Stimulated activated naive B cell treated with anti-CD40 and anti-IgM and Interleukin-4, amounts not matched to agents 10 μg/mL and 1 μg/mL and 100 μg/mL, for 72 hours (primary cell): ENCODE measurements at places on chromosomes 1 and 21.

GRCh38 chr1:4150262-4150661 lies 250.2 kb upstream of the C1orf174 start:
- H3K4me3 ChIP-seq: no peak overlapping the region
- no peaks in the 10 kb centered on the region for H3K36me3 ChIP-seq
- peaks cover 5% of the 10 kb centered on the region for H3K27me3 ChIP-seq
- no peak overlapping the region for H3K27ac ChIP-seq
- no peak for DNase-seq

- peaks cover 14% of the 10 kb centered on the region for H3K4me1 ChIP-seq
- DNase-seq: no peak
- H3K27me3 ChIP-seq: no peaks in the 10 kb centered on the region
- H3K36me3 ChIP-seq: peaks cover 49% of the 10 kb centered on the region
- H3K4me3 ChIP-seq: no peak overlapping the region
Observed at GRCh38 chr21:14088391-14088790, 122.4 kb downstream of the LIPI start.

DNA sequence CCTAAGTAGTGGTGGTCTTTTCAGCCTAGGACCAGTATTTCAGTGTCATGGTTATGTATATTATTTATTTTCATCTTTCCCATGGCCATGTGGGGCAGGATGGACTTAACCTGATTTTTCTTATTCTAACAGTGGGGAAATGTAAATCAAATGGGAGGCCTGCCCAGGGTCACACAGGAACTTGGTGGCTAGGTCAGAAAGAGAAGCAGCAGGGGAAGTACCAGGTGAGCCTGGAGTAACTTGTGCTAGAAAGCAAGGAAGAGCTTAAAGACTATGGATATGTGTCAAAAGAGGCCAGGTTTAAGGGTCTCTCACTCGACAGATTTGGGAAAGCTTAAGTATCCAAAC lies 936 bp downstream of the ZFP69B start:
- peaks cover 30% of the 10 kb centered on the region for H3K4me1 ChIP-seq
- DNase-seq: no peak
- peaks cover 45% of the 10 kb centered on the region for H3K36me3 ChIP-seq
- H3K27ac ChIP-seq: peak overlapping the region; percentile 97
- no peaks in the 10 kb centered on the region for H3K27me3 ChIP-seq
- H3K4me3 ChIP-seq: peak overlapping the region; percentile 88

DNA sequence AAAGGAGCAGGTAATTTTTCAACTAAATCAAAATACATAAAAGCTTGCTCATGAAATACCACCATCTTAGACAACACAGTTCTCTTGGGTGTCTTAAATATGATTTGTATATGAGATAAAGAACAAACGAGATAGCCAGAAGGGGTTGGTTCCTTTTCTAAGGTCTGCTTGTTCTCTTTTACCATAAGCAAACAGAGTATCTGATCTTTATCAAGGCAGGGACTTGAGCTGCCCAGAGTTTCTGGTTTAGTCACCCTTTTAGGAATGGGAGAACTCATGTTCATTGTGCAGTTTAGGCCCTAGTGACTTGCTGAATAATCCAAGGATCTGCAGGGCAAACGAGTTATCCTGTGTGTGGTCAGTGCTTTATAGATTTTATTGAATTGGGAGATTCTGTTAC lies 3.0 kb upstream of the SUCO start:
- no peak overlapping the region for H3K4me3 ChIP-seq
- no peak for DNase-seq
- no peak overlapping the region for H3K27ac ChIP-seq
- peaks cover 23% of the 10 kb centered on the region for H3K4me1 ChIP-seq
- H3K27me3 ChIP-seq: no peaks in the 10 kb centered on the region

GRCh38 chr1:179706339-179706941 lies 36.7 kb upstream of the FAM163A start:
- no peaks in the 10 kb centered on the region for H3K4me1 ChIP-seq
- no peak for DNase-seq
- no peak overlapping the region for H3K4me3 ChIP-seq
- H3K27ac ChIP-seq: no peak overlapping the region

GRCh38 chr1:10398278-10398733 lies 558 bp upstream of the PGD start:
- peaks cover 13% of the 10 kb centered on the region for H3K36me3 ChIP-seq
- no peak for DNase-seq
- no peaks in the 10 kb centered on the region for H3K27me3 ChIP-seq
- H3K4me1 ChIP-seq: peaks cover 7% of the 10 kb centered on the region
- peak overlapping the region; percentile 93 for H3K27ac ChIP-seq
- H3K4me3 ChIP-seq: peak overlapping the region; percentile 88

- H3K4me3 ChIP-seq: peak overlapping the region; percentile 75
- no peak for DNase-seq
- H3K4me1 ChIP-seq: peaks cover 31% of the 10 kb centered on the region
- no peaks in the 10 kb centered on the region for H3K36me3 ChIP-seq
- peak overlapping the region; percentile 62 for H3K27ac ChIP-seq
- peaks cover 87% of the 10 kb centered on the region for H3K27me3 ChIP-seq
Observed at GRCh38 chr1:202643397-202644218, 66.6 kb downstream of the SYT2 start.

- no peaks in the 10 kb centered on the region for H3K36me3 ChIP-seq
- DNase-seq: no peak
- no peaks in the 10 kb centered on the region for H3K27me3 ChIP-seq
- no peak overlapping the region for H3K27ac ChIP-seq
- H3K4me1 ChIP-seq: no peaks in the 10 kb centered on the region
Observed at GRCh38 chr21:33658919-33659567, 16.7 kb downstream of the ITSN1 start.

- H3K27me3 ChIP-seq: peaks cover 5% of the 10 kb centered on the region
- no peaks in the 10 kb centered on the region for H3K36me3 ChIP-seq
- no peak for DNase-seq
Observed at GRCh38 chr1:227058321-227058751, 118.2 kb downstream of the COQ8A start.

GRCh38 chr1:205263580-205264190 lies 35.9 kb downstream of the TMCC2 start:
- DNase-seq: no peak
- peaks cover 30% of the 10 kb centered on the region for H3K27me3 ChIP-seq
- H3K27ac ChIP-seq: no peak overlapping the region
- H3K4me1 ChIP-seq: peaks cover 17% of the 10 kb centered on the region
- H3K36me3 ChIP-seq: no peaks in the 10 kb centered on the region
- H3K4me3 ChIP-seq: no peak overlapping the region

DNA sequence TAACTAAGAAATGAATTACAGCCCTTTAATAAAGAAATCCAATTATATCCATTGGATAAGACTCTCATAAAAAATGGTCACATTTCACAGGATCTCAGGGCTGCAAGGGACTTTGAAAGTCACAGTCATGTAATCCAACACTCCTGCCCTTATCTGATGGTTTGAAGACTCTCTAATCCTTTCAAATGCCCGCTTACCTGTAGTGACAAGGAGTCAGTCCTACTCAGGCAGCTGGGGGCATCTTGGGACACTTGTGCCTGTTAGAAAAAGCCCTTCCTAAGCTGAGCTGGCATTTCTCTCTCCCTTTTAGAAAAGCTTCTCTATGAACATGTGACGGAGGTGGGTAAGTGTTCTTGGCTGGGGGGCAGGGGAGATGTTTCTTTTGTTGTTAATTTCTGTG lies 11.0 kb upstream of the ZNF691 start:
- no peaks in the 10 kb centered on the region for H3K27me3 ChIP-seq
- no peak overlapping the region for H3K4me3 ChIP-seq
- H3K27ac ChIP-seq: no peak overlapping the region
- DNase-seq: no peak
- peaks cover 6% of the 10 kb centered on the region for H3K36me3 ChIP-seq
- peaks cover 20% of the 10 kb centered on the region for H3K4me1 ChIP-seq

- no peaks in the 10 kb centered on the region for H3K36me3 ChIP-seq
- no peak for DNase-seq
- H3K4me3 ChIP-seq: no peak overlapping the region
- no peaks in the 10 kb centered on the region for H3K27me3 ChIP-seq
- peak overlapping the region; percentile 65 for H3K27ac ChIP-seq
- H3K4me1 ChIP-seq: peaks cover 19% of the 10 kb centered on the region
Observed at GRCh38 chr1:229841230-229841629, 215.2 kb downstream of the URB2 start.

DNA sequence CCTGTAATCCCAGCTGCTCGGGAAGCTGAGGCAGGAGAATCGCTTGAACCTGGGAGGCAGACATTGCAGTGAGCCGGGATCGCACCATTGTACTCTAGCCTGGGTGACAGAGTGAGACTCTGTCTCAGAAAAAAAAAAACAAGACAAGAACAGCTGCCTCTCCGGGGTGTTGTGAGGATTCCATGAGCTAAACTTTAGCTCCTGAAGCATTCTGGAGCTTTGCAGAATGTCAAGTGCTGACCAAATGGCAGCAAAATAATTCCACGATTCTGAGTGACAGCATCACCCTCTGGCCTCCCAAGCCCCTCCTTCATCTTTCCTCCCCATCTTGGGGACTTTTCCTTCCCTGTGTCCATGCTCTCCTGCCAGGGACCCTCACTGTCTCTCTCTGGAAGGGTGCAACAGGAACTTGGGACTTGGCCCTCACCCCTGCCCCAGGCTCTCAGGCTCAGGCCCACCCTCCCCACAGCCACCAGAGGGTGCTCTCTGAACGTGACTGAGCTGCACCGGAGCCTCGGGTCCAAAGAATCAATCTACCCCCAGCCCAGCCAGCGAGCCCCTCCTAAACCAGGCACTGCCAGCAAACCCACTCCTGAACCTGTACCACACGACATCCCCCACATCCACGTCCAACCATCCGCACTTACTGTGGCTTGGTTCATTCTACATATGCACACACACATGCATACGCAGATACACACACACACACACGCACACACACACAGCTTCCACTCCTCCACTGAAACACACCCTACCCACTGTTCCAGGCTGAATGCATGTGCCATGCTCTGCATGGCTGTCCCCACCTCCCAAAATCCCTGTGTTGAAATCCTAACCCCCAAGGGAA lies 45.7 kb downstream of the ACOT7 start:
- H3K27ac ChIP-seq: peak overlapping the region; percentile 33
- DNase-seq: no peak
- H3K4me3 ChIP-seq: no peak overlapping the region
- peaks cover 6% of the 10 kb centered on the region for H3K36me3 ChIP-seq

DNA sequence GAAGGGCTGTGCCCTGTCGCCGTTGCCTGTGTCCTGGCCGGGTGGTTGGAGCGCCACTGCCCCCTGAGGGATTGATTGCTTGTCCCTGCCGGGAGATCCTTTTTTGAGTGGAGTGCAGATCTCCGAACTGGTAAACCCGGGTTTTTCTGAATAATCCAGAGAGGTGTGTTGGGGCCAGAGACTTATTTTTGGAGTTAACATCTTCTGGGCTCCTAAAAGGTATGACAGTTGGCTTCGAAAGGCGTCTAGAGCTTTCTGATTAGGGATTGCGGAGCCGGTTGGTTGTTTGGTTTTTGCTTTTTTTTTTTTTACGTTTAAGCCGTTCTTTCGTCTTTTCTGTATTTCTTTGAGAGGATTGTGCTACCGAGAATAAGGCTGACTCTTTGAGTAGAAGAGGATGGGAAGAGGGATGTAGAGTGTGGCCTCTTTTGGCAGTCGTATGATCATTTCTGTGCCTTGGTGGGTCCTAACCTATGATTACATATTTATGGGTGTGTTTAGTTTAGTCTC lies 756 bp downstream of the RLF start:
- H3K4me3 ChIP-seq: no peak overlapping the region
- H3K27ac ChIP-seq: no peak overlapping the region
- H3K36me3 ChIP-seq: peaks cover 3% of the 10 kb centered on the region
- H3K4me1 ChIP-seq: peaks cover 13% of the 10 kb centered on the region

DNA sequence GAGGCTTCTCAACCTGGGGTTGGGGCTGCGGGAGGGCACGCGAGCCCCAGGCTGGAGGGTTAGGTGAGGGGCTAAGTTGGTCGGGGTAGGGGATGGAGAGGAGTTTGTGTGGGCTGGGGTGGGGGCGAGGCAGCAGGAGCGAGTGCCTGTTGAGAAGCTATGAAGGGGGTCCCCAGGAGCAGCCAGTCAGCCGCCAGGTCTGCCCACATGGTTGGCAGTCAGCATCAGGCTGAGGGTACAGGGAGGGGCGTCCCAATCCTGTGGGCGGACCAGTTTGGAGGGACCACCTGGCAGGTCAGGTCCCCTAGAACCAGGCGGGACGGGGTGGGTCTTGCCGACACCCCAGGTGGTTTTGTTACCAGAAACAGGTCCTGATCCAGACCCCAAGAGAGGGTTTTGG lies 400 bp upstream of the TRIM17 start:
- H3K4me1 ChIP-seq: peaks cover 23% of the 10 kb centered on the region
- H3K36me3 ChIP-seq: peaks cover 6% of the 10 kb centered on the region
- H3K27ac ChIP-seq: no peak overlapping the region
- DNase-seq: no peak

DNA sequence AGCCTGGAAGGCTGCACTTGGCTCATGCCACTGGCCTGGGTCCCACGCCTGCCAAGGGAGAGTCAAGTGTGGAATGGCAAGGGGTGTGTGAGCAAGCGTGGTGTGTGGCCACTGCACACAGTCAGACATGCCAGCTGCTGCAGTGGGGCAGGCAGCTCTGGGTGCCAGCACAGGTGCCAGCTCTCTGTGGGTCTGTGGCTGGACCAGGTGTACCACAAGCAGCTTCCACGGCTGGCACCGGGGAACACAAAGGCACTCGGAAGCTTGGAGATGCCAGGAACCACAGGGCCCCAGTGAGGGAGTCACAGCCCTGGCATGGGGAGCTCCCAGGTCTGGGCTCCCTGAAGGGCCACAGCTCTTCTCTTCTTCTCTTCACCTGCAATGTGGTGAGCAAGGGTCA lies 34.8 kb downstream of the ACTL8 start:
- H3K27me3 ChIP-seq: peaks cover 23% of the 10 kb centered on the region
- no peak for DNase-seq
- no peaks in the 10 kb centered on the region for H3K4me1 ChIP-seq
- no peaks in the 10 kb centered on the region for H3K36me3 ChIP-seq
- H3K27ac ChIP-seq: no peak overlapping the region
- no peak overlapping the region for H3K4me3 ChIP-seq

DNA sequence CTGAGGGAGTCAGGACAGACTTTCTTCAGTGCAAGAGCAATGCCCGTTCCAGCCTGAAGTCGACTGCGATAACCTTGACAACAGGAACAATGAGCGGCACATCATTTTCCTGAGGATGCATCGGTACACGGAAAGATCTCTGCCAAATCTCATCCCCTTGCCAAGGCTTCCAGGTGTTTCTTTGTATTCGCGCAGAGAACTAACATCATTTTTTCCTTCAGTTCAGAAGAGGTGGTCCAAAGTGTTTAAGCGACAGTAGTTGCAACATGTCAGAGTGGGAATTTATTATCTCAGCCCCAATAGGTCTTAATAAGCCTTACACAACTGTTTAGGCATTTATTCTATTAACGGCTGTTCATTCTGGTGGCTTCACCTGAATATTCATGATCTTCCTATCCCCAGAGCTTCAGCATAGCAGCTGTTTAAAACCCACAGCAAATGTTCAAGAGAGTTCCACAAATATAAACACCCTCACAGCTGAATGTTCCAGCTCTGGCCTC lies 129.7 kb upstream of the NFIA start:
- H3K36me3 ChIP-seq: no peaks in the 10 kb centered on the region
- H3K27me3 ChIP-seq: no peaks in the 10 kb centered on the region
- peaks cover 6% of the 10 kb centered on the region for H3K4me1 ChIP-seq
- H3K27ac ChIP-seq: no peak overlapping the region

- H3K36me3 ChIP-seq: no peaks in the 10 kb centered on the region
- H3K4me3 ChIP-seq: no peak overlapping the region
- no peak for DNase-seq
- H3K27me3 ChIP-seq: peaks cover 46% of the 10 kb centered on the region
- peaks cover 3% of the 10 kb centered on the region for H3K4me1 ChIP-seq
Observed at GRCh38 chr1:29365906-29366670, 129.8 kb downstream of the PTPRU start.
